ENCODE measurements at places on chromosomes 4 and X. TPM values are rescaled to one million over a fixed set of nuclear protein-coding genes. Genes with fewer than 3 reads are reported as not detected.

SSX4B gene
- total RNA-seq: 0.36 TPM

UGT2B10 gene
- total RNA-seq: not detected

CSN1S1 gene
- total RNA-seq: not detected

CSN3 gene
- not detected for total RNA-seq

GRXCR1 gene
- total RNA-seq: not detected

L1CAM gene
- total RNA-seq: 127 TPM

AMTN gene
- total RNA-seq: not detected

EXOC1 gene
- 36.3 TPM for total RNA-seq

TAF7L gene
- under 0.01 TPM for total RNA-seq

MAGEB3 gene
- not detected for total RNA-seq

NUDT11 gene
- total RNA-seq: 3.7 TPM

STATH gene
- total RNA-seq: not detected

NAT8L gene
- total RNA-seq: 0.67 TPM

CXorf65 gene
- total RNA-seq: not detected

TEX11 gene
- total RNA-seq: not detected

KCNE5 gene
- 0.33 TPM for total RNA-seq

OTUD6A gene
- total RNA-seq: not detected

NFKB1 gene
- 41.0 TPM for total RNA-seq

FGG gene
- total RNA-seq: not detected

CSTF2 gene
- 25.0 TPM for total RNA-seq

CCDC158 gene
- total RNA-seq: not detected

DAPP1 gene
- total RNA-seq: not detected

FGA gene
- total RNA-seq: not detected

DUSP21 gene
- not detected for total RNA-seq

HADH gene
- total RNA-seq: 13.1 TPM

TRPC5OS gene
- not detected for total RNA-seq

TRMT10A gene
- total RNA-seq: 4.7 TPM

GPRASP3 gene
- total RNA-seq: 2.8 TPM

KLHL15 gene
- 10.7 TPM for total RNA-seq

OCRL gene
- 14.8 TPM for total RNA-seq

SSX2 gene
- total RNA-seq: not detected

IDS gene
- total RNA-seq: 26.2 TPM

KLHL5 gene
- total RNA-seq: 30.8 TPM

RASSF6 gene
- not detected for total RNA-seq

SUPT20HL1 gene
- not detected for total RNA-seq

RPGR gene
- total RNA-seq: 18.0 TPM

HEPH gene
- 2.9 TPM for total RNA-seq

CCKAR gene
- not detected for total RNA-seq

PNMA5 gene
- not detected for total RNA-seq

SASH3 gene
- not detected for total RNA-seq

CAPN6 gene
- not detected for total RNA-seq

FGFR3 gene
- total RNA-seq: under 0.01 TPM

CRMP1 gene
- not detected for total RNA-seq

SLC10A4 gene
- total RNA-seq: not detected

GJB1 gene
- total RNA-seq: 5.2 TPM

PRR32 gene
- total RNA-seq: not detected

ATP8A1 gene
- 0.33 TPM for total RNA-seq

TMPRSS11D gene
- total RNA-seq: not detected

MND1 gene
- 5.2 TPM for total RNA-seq

HMX1 gene
- total RNA-seq: not detected

MAGEA8 gene
- total RNA-seq: not detected

COX7B2 gene
- total RNA-seq: not detected

IL13RA2 gene
- total RNA-seq: 1.3 TPM

PJA1 gene
- total RNA-seq: 23.1 TPM

Data from melanocyte of skin (primary cell).